H1 (cell line): ENCODE measurements at places on chromosomes 3 and 15.
A peak's percentile ranks its signal among the peaks of the same experiment; 100 is the strongest.

GRCh38 chr3:8777978-8778267, 8.5 kb upstream of the OXTR start:
- peak; percentile 16 for DNase-seq

- no peak for DNase-seq
These were observed 131.6 kb upstream of the RASGRP1 start for GRCh38 chr15:38696109-38696727.

DNA sequence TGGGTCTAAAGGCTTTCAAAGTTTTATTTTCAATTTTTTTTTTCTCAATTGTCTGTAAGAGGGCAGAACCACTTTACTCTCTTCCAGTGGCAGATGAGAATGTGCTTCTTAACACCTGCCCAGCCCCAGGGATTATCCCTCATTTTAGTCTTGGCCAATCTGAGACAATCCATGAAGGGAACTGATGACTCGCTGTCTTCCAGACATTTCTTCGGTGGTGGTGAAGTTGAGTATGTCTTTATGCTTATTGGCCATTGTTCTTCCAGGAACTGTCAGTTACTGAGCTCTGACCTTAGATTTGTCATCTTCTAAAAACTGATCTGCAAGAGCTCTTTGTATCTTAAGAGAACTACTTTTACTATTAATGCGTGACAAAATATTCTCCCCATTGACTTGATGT, 139.5 kb downstream of the TJP1 start:
- no peak for DNase-seq

DNA sequence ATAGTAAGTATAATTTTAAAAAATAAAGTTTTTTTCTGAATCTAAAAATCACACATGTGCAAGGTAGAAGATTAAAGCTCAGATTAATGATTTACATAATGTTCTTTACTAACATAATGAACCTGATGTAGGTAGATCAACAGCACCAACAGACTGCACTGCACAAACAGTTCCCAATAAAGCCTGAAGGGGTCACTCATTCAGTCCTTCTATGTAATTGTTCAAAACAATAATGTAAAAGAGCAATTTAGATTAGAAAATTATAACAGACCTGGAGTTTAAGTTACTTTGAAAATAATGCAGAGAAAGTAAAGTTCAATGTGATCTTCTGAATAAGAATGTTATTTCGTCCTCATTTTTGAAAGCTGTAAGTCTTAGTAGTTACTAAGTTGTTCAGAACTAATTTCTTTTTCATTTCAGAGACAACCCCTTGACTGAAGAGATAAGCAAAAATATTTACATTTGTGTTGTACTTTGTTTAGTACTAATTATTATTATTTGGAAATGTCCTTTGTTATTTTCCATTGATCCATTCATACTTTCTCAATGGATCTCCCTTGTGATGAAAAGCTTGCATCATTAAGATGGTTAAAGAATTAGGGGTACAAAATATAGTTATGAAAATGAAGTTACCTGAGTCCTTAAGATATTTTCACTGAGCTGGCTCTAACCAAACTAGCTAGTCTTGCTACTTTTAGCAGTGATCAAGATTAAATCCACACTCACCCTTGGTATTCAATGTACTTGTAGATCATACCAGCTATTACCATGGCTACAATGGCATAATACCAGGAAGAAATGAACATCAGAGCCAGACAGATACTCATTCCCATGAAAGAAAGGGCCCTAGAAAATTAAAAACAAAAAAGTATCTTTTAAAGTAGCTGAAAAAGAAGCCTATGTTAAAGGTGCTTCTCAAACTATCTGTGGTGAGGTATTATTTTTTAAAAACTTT, 16.8 kb downstream of the EMC4 start:
- no peak for DNase-seq

- no peak for DNase-seq
These were observed 98.1 kb downstream of the TMCC1 start for GRCh38 chr3:129795186-129796010.

- DNase-seq: no peak
These were observed 48.8 kb upstream of the MANF start for GRCh38 chr3:51336261-51336660.

DNA sequence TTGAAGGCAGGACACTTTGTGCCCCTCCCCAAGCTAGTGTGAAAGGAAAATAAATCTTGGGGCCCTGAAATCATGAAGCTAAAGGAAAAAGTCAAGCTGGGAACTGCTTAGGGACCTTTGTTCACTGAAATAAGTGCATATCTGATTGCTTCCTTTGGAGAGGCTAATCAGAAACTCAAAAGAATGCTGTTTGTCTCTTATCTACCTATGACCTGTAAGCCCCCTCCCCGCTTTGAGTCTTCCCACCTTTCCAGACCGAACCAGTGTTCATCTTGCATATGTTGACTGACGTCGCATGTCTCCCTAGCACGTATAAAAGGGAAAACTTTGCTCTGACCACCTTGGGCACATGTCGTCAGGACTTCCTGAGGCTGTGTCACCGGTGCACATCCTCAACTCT, 53.1 kb downstream of the SLC30A4 start:
- DNase-seq: no peak

- DNase-seq: no peak
These were observed 323.3 kb upstream of the CNTN4 start for GRCh38 chr3:1775321-1775720.

DNA sequence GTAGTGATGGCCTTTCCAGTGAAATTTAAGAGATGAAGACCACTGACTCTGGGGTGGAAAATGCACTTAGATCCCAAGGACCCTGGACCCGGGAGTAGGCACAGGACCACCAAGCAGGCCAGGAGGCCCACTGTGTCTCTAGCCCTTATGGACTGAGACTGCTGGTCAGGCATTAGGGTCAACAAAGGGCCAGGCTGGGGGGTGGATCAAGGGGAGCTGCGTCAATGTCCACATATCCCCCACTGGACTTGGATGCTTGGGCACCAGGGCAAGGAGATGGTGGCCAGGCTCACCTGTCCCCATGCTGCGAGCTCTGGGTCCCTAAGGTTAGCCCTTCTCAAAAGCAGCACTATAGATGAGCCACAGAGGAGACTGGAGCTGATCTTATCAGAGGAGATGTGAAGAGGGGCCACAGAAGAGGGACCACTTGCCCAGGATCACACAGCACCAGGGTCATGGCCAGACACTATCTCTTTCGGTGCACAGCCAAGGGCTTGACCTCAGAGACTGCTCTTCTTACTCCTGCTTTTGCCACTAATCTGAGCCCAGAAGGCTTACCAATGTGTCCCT, 14.7 kb downstream of the RAB6B start:
- no peak for DNase-seq

DNA sequence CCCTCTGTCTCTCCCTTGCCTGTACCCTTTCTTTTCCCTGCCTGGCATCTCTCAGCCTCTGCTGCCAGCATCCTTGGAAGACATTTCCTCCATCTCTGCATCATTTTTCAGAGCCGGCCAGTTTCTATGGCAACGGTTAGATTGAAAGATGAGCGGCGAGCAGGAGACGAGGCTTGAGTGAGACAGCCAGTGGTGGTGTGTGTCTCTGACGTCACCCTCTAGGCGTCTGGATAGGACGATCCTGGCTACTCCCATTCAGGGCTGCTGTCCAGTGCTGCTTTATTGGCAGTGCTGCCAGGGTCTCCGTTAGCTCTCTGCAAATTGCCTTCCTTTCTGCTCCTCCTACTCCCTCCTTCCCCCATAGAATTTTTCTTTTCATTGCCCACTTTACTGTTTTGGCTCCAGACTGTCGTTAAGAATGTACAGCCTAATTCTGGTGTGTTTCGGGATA, 57.9 kb downstream of the TRAK1 start:
- peak; percentile 65 for DNase-seq

- DNase-seq: no peak
These were observed 43.7 kb upstream of the KCNMB2 start for GRCh38 chr3:178492491-178492890.

GRCh38 chr15:72866182-72866581, 82.6 kb upstream of the ADPGK start:
- no peak for DNase-seq

GRCh38 chr15:78242128-78242527, 7.8 kb upstream of the ACSBG1 start:
- DNase-seq: peak; percentile 81

DNA sequence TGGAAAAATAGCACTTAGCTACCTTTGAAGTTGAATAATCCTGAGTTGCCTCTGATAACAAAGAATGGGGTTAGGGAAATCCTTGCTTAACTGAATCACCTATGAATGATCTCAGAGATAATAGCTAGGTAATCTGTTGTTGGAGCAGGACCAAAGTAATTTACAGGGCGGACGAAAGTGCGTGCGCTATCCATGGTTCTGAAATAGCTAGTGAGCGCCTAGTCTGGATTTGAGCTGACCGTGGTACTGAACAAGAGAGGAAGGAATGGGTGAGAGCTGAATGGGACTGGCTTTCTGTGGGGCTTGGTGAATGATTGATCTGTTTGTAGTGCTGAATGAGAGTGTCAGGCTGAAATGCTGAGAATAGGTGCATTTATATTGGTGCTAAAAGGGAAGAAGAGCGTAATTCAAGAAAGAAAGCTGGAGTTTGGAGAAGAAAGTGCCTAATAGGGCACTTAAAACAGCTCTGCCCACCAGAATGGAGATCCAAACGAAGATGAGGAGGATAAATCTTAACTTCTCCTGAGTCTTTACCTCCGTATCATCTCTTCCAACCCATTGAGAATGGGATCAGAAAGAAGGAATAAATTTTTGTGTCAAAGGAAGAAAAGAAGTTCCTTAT, 10.1 kb downstream of the SCN10A start:
- DNase-seq: peak; percentile 78

DNA sequence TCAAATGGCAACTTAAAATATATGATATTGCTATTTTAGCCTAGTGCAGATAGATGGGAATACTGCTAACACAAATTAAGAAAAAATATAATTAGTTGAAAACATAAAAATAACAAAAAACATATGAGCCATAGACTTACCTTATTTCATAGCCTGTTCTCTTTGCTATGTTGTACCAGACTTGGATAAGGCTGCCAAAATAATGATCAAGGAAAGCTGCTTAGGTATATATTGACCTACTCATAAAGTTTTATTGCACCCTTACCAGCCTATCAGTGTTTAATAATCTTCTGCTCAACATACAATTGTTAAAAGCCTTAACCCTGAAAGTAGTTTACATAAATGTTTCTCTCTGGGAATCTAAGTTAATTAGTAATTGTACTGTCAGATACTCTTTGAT, at the start of gene SI:
TSS of gene SI (minus strand) at position 204 of the 400 bp plus-strand sequence. CDS start 2,484 bp downstream, outside the sequence.
- no peak for DNase-seq

GRCh38 chr15:90903733-90904536, 833 bp downstream of the MAN2A2 start:
- no peak for DNase-seq

DNA sequence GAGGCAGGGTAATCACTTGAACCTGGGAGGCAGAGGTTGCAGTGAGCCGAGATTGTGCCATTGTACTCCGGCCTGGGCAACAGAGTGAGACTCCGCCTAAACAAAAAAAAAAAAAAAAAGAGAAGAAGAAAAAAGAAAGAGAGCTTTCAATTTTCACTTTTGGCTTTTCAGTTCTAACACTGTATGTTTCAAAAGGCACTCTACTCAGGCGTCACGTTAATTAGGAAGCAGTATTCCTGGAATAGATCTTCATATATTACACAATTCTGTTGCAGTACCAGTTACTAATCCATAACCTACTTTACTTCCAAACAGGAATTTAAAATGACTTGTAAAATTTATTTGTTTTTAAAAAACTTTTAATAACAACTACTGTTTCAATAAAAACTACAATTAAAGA, 131.7 kb upstream of the PLXND1 start:
- no peak for DNase-seq

- DNase-seq: no peak
These were observed 330.7 kb upstream of the TPM1 start for GRCh38 chr15:62711691-62712454.

DNA sequence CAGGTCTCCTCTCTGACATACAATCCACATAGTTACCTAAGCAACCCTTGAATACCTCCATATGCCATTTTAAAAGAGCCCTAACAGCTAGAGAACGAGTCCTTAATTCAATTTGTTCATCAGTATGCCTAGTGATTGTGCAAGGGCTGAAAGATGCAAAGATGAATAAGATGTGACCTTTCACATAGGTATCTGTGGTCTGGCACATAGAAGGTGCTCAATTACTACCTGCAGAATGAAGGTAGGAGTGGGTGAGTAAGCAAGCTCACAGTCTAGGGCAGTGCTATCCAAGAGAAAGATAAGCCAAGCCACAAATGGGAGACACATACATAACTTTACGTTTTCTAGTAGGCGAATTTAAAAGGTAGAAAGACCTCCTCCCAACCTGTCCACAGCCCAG, 157.9 kb downstream of the OSBPL10 start:
- no peak for DNase-seq

DNA sequence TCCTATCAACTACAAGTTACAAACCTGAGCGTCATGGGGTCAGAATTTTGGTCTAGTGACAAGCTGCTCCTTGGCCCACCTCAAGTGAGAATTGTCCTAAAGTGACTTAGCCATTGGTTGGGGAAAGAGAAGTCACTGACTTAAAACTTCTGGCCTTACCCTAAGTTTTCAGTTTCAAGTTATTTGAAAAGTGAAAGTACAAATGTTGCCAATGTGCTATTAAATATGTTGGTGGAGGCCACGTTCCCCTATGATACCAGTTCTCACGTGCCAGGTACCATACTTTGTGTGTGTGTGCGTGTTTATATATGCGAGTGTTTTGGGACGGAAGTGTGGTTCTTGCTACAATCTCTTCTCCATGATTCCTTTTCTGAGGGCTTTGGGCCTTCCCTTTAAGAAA, 22.6 kb upstream of the RASGRP1 start:
- DNase-seq: no peak

GRCh38 chr3:146465693-146466465, 3.5 kb downstream of the PLSCR2 start:
- DNase-seq: no peak

DNA sequence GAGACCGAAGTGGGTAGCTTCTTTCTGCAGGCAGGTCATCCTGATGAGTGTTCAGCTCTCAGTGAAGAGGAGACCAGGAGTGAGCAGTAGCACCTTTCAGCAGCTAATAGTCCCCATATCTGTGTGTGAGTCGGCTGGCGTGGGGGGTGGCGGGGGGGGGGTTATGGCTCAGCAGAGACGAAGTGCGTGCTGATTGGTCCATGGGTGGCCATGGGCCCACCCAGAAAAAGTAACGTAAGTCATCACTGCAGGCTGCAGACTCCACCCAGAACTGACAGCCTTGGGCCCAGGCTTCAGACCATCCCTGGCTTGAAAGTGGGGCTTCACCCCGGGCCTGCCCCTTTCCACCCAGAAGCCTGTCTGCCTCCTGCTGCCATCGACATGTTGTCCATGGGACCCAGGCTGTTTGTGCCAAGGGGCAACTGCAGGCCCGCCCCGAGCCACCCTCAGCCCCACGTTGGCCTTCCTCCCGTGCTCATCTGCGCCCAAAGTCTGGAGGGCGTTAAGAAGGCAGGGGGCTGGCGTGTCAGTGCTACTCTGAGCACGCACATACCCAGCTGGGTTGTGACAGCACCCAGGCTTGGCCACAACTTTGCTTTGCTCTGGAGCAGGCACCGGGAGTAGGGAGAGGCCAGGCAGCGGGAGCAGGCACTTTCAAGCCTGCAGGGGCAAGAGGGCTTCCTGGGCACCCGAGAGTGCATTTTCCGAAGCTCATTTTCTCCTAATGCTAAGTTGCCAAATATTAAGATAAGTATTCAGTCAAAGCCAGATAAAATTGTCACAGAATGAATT, 511.7 kb upstream of the CDIN1 start:
- no peak for DNase-seq

- no peak for DNase-seq
These were observed 160.1 kb upstream of the IL12A start for GRCh38 chr3:159828542-159828943.
